GM23338 (cell line): ENCODE measurements at places on chromosomes 16 and 17. TPM values are rescaled to one million over a fixed set of nuclear protein-coding genes. Genes with fewer than 3 reads are reported as not detected.

The DNAAF1 gene
- 0.28 and 0.42 TPM in 2 replicates for polyA plus RNA-seq

The TBC1D3I gene
- 0.11 TPM in 1 of 2 replicates, not detected in the other for polyA plus RNA-seq

The SRR gene
- 2.7 and 2.8 TPM in 2 replicates for polyA plus RNA-seq

The CDH1 gene
- 58.1 and 64.1 TPM in 2 replicates for polyA plus RNA-seq

The CDT1 gene
- polyA plus RNA-seq, result 32.6 and 36.1 TPM in 2 replicates

The NPIPA8 gene
- not detected in 2 replicates for polyA plus RNA-seq

The HOXB13 gene
- polyA plus RNA-seq, result not detected in 2 replicates

The NOMO2 gene
- 58.7 and 59.2 TPM in 2 replicates for polyA plus RNA-seq

The SMPD3 gene
- 0.57 and 0.68 TPM in 2 replicates for polyA plus RNA-seq

The RPL38 gene
- polyA plus RNA-seq, result 5,312 and 5,616 TPM in 2 replicates

The CCL4 gene
- polyA plus RNA-seq, result not detected in 2 replicates

The MRM1 gene
- 7.6 and 8.4 TPM in 2 replicates for polyA plus RNA-seq

The SLC16A11 gene
- polyA plus RNA-seq, result 0.68 and 1.4 TPM in 2 replicates

The CPHXL2 gene
- not detected in 2 replicates for polyA plus RNA-seq

The CTF1 gene
- 0.24 and 0.43 TPM in 2 replicates for polyA plus RNA-seq

The ENGASE gene
- polyA plus RNA-seq, result 8.8 and 9.0 TPM in 2 replicates

The KRT17 gene
- polyA plus RNA-seq, result 1.8 TPM in 2 replicates

The LPCAT2 gene
- 7.8 and 8.8 TPM in 2 replicates for polyA plus RNA-seq

The POLR2C gene
- 36.4 and 37.6 TPM in 2 replicates for polyA plus RNA-seq

The RPGRIP1L gene
- polyA plus RNA-seq, result 19.9 and 21.3 TPM in 2 replicates

The GDE1 gene
- polyA plus RNA-seq, result 30.0 and 30.8 TPM in 2 replicates

The NOXO1 gene
- polyA plus RNA-seq, result 2.0 and 2.6 TPM in 2 replicates

The SPOP gene
- 17.9 and 18.6 TPM in 2 replicates for polyA plus RNA-seq

The SLFN12L gene
- not detected in 2 replicates for polyA plus RNA-seq

The CYGB gene
- 0.85 and 1.2 TPM in 2 replicates for polyA plus RNA-seq

The CCL7 gene
- not detected in 2 replicates for polyA plus RNA-seq

The CLN3 gene
- polyA plus RNA-seq, result 17.8 and 18.1 TPM in 2 replicates

The ZNF423 gene
- polyA plus RNA-seq, result 14.9 and 15.2 TPM in 2 replicates

The ALDH3A1 gene
- polyA plus RNA-seq, result 0.21 and 0.23 TPM in 2 replicates

The IRX5 gene
- 0.31 and 0.39 TPM in 2 replicates for polyA plus RNA-seq

The PPP1R1B gene
- 3.7 and 5.4 TPM in 2 replicates for polyA plus RNA-seq

The TAC4 gene
- polyA plus RNA-seq, result not detected in 2 replicates

The ODAD4 gene
- 0.54 and 1.7 TPM in 2 replicates for polyA plus RNA-seq

The TNP2 gene
- not detected in 2 replicates for polyA plus RNA-seq

The KRT12 gene
- polyA plus RNA-seq, result not detected in 2 replicates

The ZDHHC1 gene
- 1.4 and 1.6 TPM in 2 replicates for polyA plus RNA-seq

The HAS3 gene
- polyA plus RNA-seq, result 7.3 TPM in 2 replicates

The MT1M gene
- 4.7 and 6.1 TPM in 2 replicates for polyA plus RNA-seq

The KCTD11 gene
- 2.2 and 2.3 TPM in 2 replicates for polyA plus RNA-seq

The SUPT6H gene
- 17.8 and 22.2 TPM in 2 replicates for polyA plus RNA-seq

The HSD17B2 gene
- 0.03 and 0.29 TPM in 2 replicates for polyA plus RNA-seq

The CACNG1 gene
- polyA plus RNA-seq, result not detected in 2 replicates

The SMIM36 gene
- polyA plus RNA-seq, result not detected in 2 replicates

The CRYBA1 gene
- not detected in 2 replicates for polyA plus RNA-seq

The CORO6 gene
- polyA plus RNA-seq, result 2.5 and 2.6 TPM in 2 replicates
